ENCODE measurements at places on chromosomes 1 and 21.

DNA sequence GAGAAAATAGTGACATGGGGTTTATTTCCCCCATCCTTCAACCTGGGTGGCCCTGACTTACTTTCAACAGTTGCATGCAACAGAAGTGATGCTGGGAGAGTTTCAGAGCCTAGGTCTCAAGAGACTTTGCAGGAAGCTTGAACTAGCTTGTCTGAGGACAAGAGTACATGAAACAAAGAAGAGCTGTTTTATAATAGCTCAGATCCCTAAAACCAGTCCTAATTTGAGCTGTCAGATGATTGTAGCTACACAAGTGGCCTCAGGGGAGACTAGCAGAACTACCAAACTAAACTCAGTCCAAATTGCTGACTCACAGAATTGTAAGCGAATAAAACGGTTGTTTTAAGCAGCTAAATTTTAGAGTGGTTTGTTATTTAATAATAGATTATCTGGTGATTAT lies 17.1 kb downstream of the RC3H1 start:
- DNase-seq = no peak

GRCh38 chr1:223651291-223651991 lies 14.1 kb downstream of the CAPN8 start:
- no peak for DNase-seq

DNA sequence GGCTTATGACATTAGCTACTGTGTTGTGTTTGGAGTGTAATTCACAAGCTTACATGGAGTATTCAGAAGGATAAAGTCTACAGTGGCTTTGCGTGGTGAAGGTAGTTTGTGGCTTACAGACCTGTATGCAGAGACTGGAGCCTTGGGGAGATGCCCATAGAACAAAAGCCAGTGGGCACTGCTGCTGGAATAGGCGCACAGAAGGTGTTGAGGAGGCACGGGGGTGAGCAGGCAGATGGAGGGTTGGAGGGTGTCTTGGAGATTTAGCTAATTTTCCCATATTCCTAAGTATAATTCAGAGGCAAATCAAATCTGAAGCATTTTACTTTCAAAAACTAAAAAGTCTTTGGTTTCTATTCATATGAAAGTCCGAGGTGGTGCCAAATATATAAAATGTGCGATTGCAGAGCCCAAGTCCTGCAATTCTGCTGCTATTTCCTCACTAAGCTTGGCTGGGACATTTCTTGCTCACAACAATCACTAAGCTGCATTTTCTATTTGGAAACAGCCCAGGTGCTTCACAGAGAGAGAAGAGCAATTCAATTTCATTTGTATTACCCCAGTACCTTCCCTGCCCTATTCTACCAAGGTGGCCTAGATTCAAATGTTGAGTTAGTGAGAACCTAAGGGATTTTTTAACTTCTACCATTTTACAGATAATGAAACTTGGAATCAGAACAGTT lies 48.5 kb downstream of the FH start:
- no peak for DNase-seq

DNA sequence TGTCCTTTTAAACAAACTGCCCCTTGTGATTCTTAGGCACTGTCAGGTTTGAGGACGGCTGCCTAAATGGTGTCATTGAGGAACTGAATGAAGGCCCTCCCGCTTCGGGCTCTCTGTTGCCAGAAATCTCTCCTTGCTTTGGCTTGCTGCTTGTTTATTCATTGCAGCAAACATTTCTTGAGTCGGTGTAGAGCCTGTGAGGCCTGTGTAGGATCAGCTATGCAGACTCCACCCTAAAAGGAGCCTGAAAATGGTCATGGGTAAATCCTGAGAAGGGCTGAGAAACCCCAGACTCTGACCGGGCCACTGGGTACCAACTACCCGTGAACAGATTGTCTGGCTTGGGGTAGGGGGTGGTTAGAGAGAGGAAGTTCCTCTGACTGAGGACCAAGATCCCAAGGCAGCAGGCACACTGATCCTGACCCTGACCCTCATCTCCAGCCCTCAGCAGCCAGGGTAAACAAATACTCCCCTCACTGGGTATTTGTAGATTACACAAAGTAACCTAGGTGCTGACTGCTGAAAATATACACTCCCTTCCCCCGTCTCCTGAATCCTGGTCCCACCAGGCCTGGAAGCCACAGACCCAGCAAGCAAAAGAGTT lies 3.1 kb downstream of the IL6R start:
- DNase-seq = no peak

- DNase-seq = no peak
Measured at GRCh38 chr1:248194117-248194516, 2.9 kb upstream of the OR2M3 start.

- no peak for DNase-seq
Measured at GRCh38 chr1:22129501-22130117, 13.3 kb downstream of the WNT4 start.

DNA sequence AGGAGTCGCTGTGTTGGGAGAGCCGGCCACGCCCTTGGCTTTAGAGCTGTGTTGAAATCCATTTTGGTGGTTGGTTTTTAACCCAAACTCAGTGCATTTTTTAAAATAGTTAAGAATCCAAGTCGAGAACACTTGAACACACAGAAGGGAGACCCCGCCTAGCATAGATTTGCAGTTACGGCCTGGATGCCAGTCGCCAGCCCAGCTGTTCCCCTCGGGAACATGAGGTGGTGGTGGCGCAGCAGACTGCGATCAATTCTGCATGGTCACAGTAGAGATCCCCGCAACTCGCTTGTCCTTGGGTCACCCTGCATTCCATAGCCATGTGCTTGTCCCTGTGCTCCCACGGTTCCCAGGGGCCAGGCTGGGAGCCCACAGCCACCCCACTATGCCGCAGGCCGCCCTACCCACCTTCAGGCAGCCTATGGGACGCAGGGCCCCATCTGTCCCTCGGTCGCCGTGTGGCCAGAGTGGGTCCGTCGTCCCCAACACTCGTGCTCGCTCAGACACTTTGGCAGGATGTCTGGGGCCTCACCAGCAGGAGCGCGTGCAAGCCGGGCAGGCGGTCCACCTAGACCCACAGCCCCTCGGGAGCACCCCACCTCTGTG lies 4.7 kb downstream of the C1orf35 start:
- DNase-seq = no peak
